Lower leg skin (tissue), 4 donors: ENCODE measurements at places on chromosomes 4 and X.

DNA sequence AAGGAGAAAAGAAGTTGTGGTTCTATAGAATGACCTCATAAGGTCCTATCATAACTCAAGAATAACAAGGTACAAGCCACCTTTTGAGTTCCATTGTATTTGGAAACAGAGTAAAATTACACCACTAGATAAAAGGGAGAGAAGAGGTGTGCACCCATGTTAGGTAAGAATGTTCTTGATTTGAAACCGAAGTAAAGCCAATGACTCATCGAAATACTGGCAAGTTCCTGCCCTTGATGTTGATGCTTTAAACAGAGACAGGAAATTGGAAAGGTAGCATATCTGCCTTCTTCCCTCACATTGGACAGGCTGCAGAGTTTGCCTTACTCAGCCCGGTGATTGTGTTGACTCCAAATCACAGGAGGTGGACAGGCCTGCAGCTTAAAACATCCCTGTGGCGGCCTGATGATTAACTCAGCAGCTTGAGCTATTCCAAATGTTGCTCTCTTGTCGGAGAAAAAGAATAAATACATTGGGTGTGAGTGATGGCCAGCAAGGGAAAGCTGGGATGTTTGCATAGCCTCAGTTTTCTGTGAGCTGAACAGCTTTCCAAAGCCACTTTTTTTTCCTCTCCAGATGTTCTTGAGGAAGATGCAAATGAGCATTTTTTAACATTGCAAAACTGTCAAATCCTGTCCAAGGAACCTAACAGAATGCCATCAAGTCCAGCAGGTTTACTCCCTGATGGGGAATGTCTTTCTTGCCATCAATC lies 321.1 kb downstream of the NKX6-1 start:
- no peak for DNase-seq

DNA sequence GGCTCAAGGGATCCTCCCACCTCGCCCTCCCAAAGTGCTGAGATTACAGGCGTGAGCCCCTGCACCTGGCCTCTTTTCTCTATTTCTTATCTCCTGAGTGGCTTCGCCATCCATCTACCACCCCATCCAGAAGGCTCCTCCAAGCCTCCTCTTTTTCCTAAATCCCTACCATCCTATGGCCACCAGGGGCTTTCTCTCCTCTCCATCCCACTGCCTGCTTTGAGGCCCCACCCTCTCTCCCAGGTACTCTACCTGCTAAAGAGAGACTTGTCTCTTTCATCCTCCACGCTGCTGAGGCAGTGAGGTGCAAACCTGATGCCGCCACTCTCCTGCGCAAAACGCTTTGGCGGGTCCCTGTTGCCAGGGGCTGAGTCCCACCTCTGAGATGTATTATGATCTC lies 7.0 kb downstream of the RS1 start:
- DNase-seq: no peak

DNA sequence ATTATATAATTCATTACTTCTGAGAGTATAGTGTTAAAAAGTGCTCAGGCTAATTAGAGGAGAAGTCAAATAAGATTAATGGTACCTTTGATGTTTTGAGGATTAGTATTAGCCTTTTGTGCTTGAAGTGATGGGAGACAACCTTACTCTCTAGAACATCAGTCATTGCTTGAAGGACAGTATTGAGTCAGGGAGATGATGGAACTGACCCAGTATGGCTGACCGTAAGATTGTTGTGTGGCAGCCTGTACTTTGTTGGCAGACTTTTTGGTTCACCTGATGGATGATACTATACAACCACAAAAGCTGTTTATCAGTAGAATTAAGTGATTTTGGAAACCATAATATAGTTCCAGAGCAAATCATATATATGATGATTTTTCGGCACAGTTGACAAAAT lies 9.9 kb downstream of the OGT start:
- no peak for DNase-seq

DNA sequence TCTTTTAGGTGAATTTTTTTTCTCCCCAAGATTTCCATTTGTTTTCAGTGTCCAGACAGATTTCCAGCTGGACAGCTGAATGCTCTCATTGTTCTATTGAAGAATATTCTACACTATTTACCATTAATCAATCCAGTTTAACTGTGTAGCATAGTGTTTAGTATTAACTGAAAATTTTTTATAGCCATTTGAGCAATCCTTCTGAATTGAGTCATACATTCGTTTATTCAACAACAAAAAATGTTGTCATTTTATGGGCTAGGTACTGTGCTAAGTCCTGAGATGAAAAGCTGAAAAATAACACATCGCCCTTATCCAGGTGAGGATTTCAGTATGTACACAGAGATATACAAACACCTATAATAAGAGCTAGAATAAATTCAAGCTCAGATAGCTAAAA lies 223.3 kb downstream of the COL25A1 start:
- no peak for DNase-seq

DNA sequence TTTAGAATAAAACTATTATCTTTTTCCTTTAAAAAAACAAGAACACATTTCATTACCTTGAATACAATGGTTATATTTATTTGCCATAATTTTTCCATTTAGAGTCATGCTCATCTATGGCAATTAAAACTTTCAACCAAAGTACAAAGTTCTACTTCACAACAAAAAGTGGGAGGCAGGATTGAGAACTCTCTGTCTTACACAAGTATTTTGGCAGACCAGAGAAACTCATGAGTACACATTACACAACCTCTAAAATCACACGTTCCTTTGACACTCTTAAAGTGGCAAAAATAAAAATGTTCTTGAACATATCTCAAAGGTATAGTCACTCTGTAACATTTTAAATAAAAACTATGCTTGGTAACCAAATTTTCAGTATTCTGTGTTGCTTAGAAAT lies 213.4 kb downstream of the IL15 start:
- no peak for DNase-seq

- no peak for DNase-seq
Observed at GRCh38 chr4:128322311-128322710, 34.7 kb upstream of the PGRMC2 start.

DNA sequence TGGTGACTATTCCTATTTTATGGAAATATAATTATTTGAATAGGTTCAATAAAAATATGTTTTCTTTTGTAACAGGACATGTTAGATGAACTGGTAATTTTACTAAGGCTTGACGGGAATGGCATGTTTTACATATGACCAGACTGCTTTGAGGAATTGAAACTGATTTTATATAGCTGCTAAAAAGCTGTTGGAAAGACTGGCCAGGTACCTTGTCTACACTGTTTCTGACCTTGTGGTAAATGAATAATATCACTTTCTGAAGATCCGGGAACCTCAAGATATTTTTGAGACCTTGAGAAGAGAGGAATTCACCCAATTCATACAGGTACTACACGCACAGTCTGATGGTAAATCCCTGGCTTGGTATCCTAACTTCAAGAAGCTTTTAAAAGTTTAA lies 42.1 kb upstream of the USP46 start:
- no peak for DNase-seq

- no peak for DNase-seq
Observed at GRCh38 chrX:50609796-50610195, 139.2 kb upstream of the DGKK start.

GRCh38 chrX:17494216-17494615 lies 119.2 kb downstream of the NHS start:
- no peak for DNase-seq

DNA sequence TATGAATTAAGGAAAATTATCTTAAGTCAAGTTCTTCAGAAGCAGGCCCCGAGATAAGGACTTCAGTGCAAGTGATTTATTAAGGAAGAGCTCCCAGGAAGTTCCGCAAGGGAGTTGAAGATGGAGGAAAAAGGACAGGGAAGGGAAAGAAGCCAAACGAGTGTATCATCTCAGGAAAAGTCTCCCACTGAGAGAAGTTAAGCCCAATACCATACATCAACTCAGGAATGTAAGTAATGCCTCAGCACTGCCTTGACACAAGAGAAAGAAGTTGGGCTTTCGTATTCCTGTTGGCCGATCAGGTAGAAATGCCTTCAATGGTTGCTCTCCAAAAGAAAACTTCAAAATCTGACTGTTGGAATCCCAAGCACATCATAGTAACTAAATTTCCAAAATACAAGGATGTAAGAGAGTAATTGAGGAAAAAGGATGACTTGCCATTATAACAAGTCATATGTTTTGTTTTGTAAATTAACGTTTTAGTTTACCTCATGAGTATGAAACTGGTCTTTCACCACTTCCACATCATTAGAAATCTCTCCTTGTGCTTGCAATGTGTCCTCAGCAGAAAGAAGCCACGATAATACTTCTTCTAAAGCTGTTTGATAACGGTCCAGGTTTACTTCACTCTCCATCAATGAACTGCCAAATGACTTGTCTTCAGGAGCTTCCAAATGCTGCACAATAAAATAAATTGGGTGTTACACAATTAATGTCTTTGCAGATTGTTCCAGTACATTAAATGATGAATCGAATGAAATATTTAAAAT lies 566.7 kb downstream of the DMD start:
- no peak for DNase-seq

- no peak for DNase-seq
Observed at GRCh38 chr4:12036450-12036849, 607.8 kb upstream of the HS3ST1 start.

GRCh38 chr4:54780149-54780495 lies 122.4 kb downstream of the KIT start:
- DNase-seq: no peak

GRCh38 chr4:1856943-1857699 lies 1.2 kb upstream of the LETM1 start:
- no peak for DNase-seq

- DNase-seq: no peak
Observed at GRCh38 chr4:71941001-71941400, 90.8 kb upstream of the NPFFR2 start.

- peak; percentile 84 for DNase-seq
Observed at GRCh38 chrX:68827848-68828624, 785 bp upstream of the EFNB1 start.

DNA sequence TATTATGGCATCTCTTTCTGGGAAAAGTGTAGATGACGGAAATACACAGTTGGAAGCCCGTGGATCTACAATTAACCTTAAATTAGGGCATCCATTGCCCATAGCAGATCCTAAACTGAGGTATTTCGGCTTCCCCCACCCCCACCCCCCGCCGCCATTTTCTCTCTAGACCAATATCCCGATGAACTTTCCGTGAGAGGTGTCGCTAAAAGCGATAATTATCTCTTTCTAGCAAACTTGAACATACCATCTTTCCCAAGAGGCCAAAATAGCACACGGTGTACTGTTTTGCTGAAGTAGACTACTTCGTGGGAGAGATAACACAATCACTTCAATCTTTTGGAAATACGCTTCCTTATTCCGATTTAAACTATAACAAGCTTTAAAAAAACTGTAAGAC lies 554 bp downstream of the KLHL15 start:
- DNase-seq: no peak

DNA sequence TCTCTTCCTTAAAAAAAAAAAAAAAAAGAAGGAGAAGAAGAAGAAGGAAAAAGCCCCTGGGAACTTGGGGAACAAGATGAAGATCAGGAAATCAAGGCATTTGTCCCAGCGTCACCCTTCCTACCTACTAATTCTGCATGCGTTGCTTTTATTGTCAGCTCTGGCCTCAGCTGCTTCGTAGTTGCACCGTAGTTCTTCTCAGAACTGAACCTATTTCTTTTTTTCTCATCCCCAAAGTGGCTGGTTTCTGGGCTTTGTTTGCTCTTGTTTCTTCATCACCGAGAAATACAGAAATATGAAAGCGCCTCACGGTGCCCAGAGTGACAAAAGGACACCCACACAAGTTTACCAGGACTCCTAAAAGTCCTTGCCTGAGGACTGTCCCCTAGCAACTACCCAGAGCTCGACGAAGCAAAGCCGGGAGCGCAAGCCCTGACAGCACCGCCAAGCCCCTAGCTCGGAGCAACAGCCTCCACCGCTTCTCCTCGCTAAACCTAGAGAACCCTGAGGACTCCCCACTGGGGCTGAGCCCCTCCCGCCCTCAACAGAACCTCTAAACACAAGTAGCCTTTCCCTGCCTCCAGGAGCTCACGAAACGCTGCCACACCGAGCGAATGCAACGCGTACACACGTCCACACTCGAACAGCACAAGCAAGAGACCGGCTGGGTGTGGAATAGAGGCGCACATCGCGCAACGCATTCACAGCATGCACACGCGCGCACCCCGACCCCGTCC lies 710 bp downstream of the PRKG2 start:
- DNase-seq: no peak

- no peak for DNase-seq
Observed at GRCh38 chr4:160709546-160709945, 1454.3 kb downstream of the FSTL5 start.

GRCh38 chr4:165592386-165592785 lies 213.6 kb downstream of the CPE start:
- DNase-seq: no peak

GRCh38 chr4:74623041-74623440 lies 171.3 kb downstream of the BTC start:
- no peak for DNase-seq

DNA sequence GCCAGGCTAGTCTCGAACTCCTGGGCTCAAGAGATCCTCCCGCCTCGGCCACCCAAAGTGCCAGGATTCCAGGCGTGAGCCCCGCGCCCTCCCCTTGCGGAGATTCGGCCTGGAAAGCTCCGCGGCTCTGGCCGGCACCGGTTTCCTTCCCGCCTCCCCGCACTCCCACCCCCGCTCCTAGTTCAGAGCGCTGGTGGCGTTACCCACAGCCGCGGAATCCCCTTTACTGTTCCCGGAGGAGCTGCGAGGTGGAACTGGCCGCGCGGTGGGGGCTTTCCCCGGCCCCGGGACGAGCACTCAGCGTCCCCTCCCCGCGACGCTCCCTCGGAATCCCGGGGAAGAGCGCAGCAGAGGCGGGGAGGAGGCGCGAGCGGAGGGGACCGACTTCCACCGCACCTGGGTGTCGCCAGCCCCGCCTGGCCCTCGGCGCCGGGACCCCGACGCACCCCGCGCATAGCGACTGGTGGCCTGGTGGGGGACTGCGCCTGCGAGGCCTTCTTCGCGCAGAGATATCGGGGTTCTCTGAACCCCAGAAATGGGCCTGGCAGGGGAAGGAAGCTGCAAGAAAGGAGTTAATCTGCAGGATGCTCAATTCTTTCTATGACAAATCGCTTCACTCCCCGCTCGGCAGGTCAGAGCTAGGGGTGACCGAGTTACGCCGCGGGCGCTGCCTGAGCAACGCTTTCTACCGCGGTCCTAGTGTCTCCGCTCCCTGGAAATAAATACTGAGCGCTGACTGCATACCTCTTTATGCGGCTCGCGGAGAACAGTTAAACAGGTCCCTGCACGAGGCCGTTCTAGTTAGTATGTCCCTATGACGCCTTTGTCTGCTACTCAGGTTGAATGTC lies 14.6 kb upstream of the SLC25A4 start:
- DNase-seq: no peak

DNA sequence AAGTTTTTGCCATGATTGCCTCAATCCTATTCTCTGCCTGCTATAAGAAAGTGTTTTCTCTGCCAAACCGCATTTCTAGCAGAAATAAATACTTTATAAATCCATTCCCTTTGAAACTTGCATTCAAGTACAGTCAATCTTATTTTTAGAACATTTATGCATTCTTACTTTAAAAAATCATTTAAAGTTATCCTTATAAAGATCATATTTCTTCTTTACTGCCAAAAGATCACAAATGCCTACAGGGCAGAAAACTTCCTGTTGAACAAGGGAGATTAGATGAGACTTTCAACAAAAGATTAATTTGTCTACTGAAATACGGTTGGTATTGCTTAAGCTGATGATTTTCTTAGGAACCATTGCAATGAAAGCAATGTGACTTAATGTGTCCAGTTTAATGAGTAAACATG lies 207.2 kb upstream of the SLIT2 start:
- DNase-seq: no peak

GRCh38 chr4:175758050-175759024 lies 53.7 kb downstream of the GPM6A start:
- no peak for DNase-seq
